Activated CD4-positive, alpha-beta T cell treated with anti-CD3 and anti-CD28 coated beads, Interleukin-2, amount 50 U/mL, for 48 hours (primary cell): ENCODE measurements at places on chromosomes 12 and 14.

GRCh38 chr12:47801170-47801903 is 18.4 kb downstream of the HDAC7 start:
- DNase-seq, result no peak

DNA sequence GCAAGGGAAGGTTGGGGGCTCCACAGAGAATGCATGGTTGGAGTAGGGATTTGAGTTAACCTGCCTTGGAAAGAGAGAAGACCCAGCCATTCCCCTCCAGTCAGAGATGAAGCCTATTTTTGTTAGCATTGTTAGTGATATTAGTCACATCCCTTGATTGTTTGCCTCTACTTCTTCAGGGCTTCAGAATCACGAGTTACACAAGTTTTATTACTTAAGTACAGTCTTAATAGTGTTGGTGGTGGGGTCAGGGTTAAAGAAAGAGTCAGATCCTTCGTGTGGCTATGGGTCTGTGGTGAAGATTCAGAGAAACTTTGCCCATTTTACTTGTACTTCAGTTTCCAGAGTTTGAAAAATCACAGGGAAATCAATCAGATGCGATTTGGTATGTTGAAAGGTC is 363.1 kb downstream of the LRIG3 start:
- DNase-seq, result no peak

DNA sequence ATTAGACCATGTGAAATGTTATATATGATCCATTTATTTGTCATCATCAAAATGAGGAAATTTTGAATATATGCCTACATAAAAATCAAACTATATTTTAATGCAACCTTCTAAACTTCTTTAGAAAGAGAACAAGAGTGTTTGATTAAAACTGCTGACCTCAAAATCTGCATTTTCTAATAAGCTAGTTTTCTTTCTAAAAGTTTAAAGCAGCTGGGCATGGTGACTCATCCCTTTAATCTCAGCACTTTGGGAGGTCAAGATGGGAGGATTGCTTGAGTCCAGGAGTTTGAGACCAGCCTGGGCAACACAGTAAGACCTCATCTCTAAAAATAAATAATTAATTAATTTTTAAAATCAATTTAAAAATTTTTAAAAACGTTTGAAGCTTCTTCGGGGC is 36.2 kb downstream of the GNPTAB start:
- DNase-seq, result no peak

GRCh38 chr12:30696486-30696885 is 817 bp upstream of the IPO8 start:
- DNase-seq, result no peak

GRCh38 chr14:93888995-93889394 is 38.1 kb upstream of the FAM181A start:
- DNase-seq, result no peak
